ENCODE measurements at places on chromosomes 1 and 21.

DNA sequence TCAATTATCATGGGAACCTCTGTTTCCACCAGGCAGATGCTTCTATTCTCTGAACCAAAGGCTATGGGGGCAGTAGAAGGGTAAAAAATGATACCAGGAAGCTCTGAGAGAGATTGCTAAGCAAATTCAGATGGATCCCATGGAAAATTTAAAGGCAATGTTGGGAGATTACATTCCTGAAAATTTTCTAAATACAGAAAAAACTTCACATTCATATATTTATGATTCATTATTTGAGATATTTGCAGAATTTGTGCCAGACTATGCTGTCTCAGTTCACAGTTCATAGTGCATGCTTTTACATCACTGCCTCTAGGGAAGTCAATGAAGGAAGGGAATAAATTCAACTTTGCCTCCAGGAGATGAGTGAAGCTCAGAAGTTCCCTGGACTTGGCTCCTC lies 57.5 kb downstream of the KCNT2 start:
- DNase-seq: peak; percentile 37

GRCh38 chr21:31078216-31078615 lies 39.9 kb upstream of the KRTAP19-8 start:
- no peak for DNase-seq

DNA sequence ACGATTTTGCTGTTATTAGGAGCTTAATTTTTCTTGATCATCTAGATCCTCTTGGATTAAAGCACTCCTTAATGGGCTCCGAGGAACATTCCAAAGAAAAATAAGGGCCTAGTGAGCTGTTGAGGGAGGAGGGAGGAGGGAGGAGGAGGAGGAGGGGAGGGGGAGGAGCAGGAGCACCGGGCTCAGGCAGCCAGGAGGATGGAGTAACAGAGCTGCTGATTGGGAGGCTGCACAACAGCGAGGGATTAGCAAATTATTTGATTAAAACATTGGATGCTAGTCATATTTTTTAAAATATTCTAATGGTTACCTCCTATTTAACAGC lies 302.1 kb upstream of the RRP15 start:
- no peak for DNase-seq

DNA sequence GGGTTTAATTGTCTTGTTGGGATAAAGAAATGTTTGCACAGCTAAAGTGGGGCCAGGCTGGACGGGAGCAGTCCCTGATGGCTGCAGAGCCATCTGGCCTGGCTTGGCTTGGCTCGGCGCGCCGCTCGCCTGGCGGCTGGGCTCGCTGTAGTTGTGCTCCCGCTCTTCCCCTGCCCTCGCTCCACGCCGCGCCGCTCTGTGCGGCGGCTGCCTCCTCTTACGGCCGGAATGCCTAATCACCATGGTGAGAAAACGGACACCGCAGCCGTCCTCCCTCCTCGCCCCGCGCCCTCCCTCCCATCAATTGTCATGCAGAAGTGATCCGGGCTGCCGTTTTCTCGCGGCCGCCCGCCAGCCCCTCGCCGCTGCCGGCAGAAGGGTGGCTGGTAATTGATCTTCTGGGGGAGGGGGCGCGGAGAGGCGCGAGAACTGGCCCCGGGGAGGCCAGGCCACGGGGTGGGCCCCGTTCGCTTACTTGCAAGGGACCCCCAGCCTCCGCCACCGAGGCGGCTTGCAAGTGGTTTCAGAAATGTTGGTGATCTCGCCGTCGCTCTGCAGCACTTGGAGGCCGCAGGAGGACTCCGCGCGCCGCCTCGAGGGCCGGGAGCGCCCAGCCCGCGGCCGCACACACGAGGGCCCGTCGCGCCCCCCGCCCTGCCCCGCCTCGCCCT lies 12.4 kb downstream of the RNF220 start:
- DNase-seq: no peak

- DNase-seq: peak; percentile 2
Observed at GRCh38 chr1:88799491-88799890, 91.9 kb downstream of the GTF2B start.

DNA sequence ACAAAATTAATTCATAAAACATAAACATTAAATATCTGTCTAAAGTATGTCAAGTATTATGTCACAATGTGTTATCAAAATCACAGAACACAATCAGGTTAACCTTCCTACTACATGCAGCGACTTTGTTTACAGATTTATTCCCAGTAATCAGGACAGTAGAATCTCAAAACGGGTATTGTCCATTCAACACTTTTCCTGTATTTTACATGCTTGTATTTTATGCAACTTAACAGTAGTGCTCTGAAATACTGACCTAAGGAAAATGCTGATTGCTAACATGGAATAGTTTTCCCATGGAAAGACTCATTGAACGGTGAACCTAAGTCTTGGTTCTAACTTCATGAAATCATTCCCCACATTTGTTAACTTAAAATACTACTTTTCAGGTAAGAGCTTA lies 2.3 kb downstream of the SERBP1 start:
- no peak for DNase-seq

DNA sequence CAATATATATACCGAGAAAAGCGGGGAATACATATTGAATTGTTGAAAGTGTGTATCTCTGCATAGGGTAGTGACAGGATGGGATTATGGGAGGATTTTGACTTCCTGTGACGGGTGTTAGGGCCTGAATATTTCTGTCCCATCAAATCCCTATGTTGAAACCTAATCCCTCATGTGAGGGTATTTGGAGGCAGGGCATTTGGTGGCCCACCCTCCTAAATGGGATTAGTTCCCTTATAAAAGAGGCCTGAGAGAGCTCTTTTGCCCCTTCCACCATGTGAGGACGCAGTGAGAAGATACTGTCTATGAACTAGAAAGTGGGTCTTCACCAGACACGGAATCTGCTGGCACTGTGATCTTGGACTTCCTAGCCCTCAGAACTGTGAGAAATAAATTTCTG lies 137.3 kb downstream of the ZSCAN20 start:
- DNase-seq: no peak

GRCh38 chr1:10171105-10171767 lies 39.1 kb upstream of the KIF1B start:
- DNase-seq: no peak

GRCh38 chr1:200535605-200536004 lies 84.9 kb downstream of the KIF14 start:
- DNase-seq: no peak

GRCh38 chr1:9128520-9129265 lies at the start of gene GPR157:
Gene GPR157, minus strand, starts transcription at chr1:9129102. Its CDS starts 75 bp downstream, at chr1:9129027.
- peak; percentile 69 for DNase-seq

DNA sequence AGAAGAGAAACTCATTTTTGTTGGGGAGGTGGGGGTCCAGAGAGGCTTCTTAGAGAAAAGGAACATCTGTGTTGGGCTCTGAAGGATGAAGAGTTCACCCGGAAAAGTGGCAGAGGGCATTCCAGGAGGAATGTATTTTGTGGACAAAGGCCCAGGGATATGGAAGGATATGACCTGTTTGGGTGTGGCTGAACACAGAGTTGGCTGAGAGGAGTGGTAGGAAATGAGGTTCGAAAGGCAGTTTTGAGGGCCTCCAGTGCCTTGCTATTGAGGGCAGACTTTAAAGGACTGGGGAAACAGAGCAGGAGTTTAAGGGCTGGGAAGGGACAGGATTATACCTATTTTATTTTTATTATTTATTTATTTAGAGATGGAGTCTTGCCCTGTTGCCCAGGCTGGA lies 27.3 kb upstream of the WASF2 start:
- DNase-seq: no peak
